NCI-H1436 (cell line): ENCODE measurements at places on chromosomes 3 and 15.
A peak's percentile ranks its signal among the peaks of the same experiment; 100 is the strongest.

GRCh38 chr3:127025456-127025855, 42.5 kb downstream of the PLXNA1 start:
- no peak for DNase-seq

DNA sequence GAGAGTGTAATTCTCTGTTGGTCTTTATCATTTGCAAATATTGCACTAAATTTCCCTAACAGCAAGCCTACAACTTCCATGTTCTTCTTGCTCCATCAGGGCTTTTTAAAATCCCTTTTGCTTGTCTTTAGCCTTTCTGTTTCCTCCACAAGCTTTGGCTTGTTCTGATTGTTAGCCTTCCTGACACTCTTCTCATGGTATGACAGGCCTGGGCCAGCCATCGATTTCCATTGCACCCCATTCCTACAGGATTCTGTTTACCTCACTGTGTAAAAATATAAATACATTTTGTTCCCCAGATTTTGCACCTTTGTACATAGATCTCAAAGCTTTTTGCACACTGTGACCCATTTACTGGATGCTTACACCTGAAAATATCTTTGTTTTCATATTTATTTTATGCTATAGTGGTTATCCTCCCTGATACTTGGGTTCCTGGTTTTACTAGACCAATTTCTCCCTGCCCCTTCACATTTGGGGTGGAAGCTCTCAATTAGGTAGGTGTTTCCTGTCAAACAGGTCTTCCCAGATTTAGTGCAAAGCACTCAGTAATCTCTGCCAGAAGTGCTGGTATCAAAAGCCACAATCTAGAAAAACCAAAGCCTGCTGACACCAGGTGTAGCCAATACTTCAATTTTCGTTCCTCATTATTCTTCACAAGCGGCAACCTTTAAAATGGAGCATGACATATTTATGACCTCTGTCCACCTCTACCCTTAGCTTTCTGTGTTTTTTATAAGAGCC, 57.9 kb upstream of the PPP2R3A start:
- DNase-seq = no peak

DNA sequence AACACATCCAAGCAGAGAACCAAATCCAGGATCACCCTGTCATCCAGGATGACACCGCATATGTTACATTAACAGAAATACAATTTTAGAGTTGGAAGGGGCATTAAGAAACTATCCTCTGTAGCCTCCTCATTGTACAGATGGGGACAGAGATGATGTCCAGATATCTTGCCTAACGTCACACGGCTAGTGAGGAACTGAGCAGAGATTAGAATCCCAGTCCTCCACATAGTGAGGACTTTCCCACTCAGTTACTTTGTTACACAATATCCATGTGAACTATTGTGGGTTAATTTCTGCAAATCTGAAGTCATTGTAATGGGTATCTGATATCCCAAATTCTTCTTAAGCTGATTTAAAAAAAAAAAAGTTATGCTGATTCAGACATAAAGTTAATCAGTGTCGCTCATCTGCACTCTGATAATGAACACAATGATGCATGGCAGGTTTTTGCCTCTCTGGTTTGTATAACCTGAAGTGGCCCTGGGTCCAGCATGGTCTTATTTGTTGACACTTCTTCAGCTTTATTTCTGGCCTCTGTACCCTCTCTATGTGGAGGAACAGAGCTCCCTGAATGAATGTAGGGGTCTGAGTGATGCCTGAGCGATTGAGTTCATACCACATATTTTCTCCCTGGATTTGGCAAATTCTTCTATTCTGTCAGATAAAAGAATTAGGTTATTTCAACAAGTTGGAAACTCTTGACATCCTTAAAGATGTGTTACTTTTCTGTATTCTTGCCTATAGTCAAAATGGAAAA, 76.0 kb upstream of the LIMD1 start:
- DNase-seq = no peak

GRCh38 chr3:158918008-158918407, 116.2 kb downstream of the MFSD1 start:
- peak; percentile 22 for DNase-seq

DNA sequence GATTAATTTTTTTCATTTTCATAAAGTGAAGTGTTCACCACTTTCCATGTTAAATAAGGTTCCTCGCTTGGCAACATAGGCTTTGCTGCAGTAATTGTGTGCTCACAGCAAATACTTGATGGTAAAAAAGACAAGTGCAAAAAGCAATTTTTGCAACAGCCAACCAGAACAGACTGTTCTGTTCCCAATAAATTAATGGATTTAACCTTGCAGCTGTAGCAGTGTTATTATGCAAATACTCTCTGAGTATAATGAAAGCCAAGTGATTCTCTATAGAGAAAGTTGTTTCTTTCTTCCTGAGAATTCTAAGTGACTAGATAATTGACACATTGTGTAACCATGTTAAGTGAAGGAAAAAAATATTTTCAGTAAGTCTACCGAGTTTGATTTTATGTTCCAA, 183.7 kb upstream of the NAALADL2 start:
- DNase-seq = no peak
